Activated CD8-positive, alpha-beta memory T cell treated with anti-CD3 and anti-CD28 coated beads, Interleukin-2, amount 10 ng/mL, durations not matched to agents 7 days and 5 days (primary cell): ENCODE measurements at places on chromosomes 4 and X.

- no peak for DNase-seq
- no peaks in the 10 kb centered on the region for H3K4me1 ChIP-seq
- no peak overlapping the region for H3K4me3 ChIP-seq
- no peak overlapping the region for H3K27ac ChIP-seq
These were observed 64.0 kb upstream of the FGF13 start for GRCh38 chrX:138775517-138775916.

GRCh38 chr4:112664611-112665010 is 27.7 kb downstream of the LARP7 start:
- DNase-seq, result no peak
- no peak overlapping the region for H3K27ac ChIP-seq
- H3K27me3 ChIP-seq, result no peaks in the 10 kb centered on the region

GRCh38 chrX:40827331-40827730 is 92.0 kb upstream of the MED14 start:
- H3K4me3 ChIP-seq, result no peak overlapping the region
- no peaks in the 10 kb centered on the region for H3K36me3 ChIP-seq
- no peaks in the 10 kb centered on the region for H3K4me1 ChIP-seq
- no peak overlapping the region for H3K27ac ChIP-seq

DNA sequence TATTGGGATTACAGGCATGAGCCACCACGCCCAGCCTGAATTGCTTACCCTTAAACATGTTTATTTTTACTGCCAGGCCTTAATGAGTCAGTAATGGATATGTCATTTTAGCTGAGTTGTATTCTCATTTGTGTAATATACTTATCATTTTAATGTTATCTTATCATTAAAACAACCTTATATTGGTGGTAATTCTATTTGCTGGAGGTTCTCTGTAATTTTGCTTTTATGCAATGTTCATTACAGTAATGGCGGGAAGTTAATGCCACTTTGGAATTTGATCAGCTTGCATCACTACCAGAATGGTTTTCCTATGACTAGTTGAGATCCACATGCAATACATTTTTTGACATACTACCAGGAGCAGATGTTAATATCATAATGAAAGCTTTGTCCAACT is 6.3 kb upstream of the PGAM4 start:
- H3K4me3 ChIP-seq, result no peak overlapping the region
- no peaks in the 10 kb centered on the region for H3K27me3 ChIP-seq

DNA sequence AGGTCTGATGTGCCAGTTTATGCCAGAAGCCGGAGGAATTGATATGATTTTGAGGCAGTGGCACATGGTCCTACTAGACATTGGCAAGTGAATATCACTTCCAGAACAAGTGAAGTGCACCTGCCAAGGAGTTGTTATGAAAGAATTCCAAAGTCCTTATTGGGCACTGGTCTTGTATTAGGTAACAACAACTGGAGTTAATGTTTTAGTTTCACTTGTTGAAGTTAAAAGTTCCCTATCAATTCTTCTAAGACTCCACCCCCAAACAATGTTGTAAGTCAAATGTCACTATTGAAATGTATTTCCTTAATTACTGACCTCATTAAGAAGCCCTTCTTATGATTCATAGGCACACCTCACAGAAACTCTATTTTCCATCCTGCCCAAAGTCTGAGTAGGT is 3.1 kb downstream of the TET2 start:
- H3K27ac ChIP-seq, result no peak overlapping the region
- H3K27me3 ChIP-seq, result no peaks in the 10 kb centered on the region
